ENCODE measurements at places on chromosomes 12 and 14. TPM values are rescaled to one million over a fixed set of nuclear protein-coding genes. Genes with fewer than 3 reads are reported as not detected.

The KCNJ8 gene
- total RNA-seq: not detected

The SERPINA9 gene
- 0.19 TPM for total RNA-seq

The SERPINA4 gene
- not detected for total RNA-seq

The RFLNA gene
- total RNA-seq: not detected

The CLEC1B gene
- total RNA-seq: not detected

The MED13L gene
- 140 TPM for total RNA-seq

The GPR135 gene
- 3.3 TPM for total RNA-seq

The NPFF gene
- total RNA-seq: not detected

The KIF26A gene
- total RNA-seq: 0.08 TPM

The SLCO1C1 gene
- not detected for total RNA-seq

The YEATS4 gene
- 19.7 TPM for total RNA-seq

The SMCO2 gene
- total RNA-seq: not detected

The NKX2-8 gene
- total RNA-seq: 2.8 TPM

The KRT77 gene
- not detected for total RNA-seq

The HSP90B1 gene
- total RNA-seq: 921 TPM

The LTB4R gene
- 19.6 TPM for total RNA-seq

The SERPINA12 gene
- total RNA-seq: not detected

The TBX3 gene
- 16.0 TPM for total RNA-seq

The RILPL1 gene
- 24.3 TPM for total RNA-seq

The SOX5 gene
- total RNA-seq: under 0.01 TPM

The KITLG gene
- 45.3 TPM for total RNA-seq

The GARIN6 gene
- total RNA-seq: not detected

The RFX4 gene
- not detected for total RNA-seq

The TPH2 gene
- not detected for total RNA-seq

The BMP4 gene
- 1.2 TPM for total RNA-seq

The GDF3 gene
- total RNA-seq: not detected

The WASHC3 gene
- total RNA-seq: 50.2 TPM

The P2RX2 gene
- total RNA-seq: not detected

The TMEM52B gene
- total RNA-seq: not detected

The HRK gene
- 0.17 TPM for total RNA-seq

The VRTN gene
- total RNA-seq: not detected

The FGD6 gene
- total RNA-seq: 39.3 TPM

The MLXIP gene
- total RNA-seq: 41.8 TPM

The MYH6 gene
- not detected for total RNA-seq

The CCDC198 gene
- not detected for total RNA-seq

The SLC39A5 gene
- not detected for total RNA-seq
